OCI-LY7 (cell line): ENCODE measurements at places on chromosomes 13 and 19.

GRCh38 chr19:17519967-17520366 is 8.5 kb downstream of the PGLS start:
- no peak for DNase-seq

GRCh38 chr13:49749848-49750247 is 42.6 kb downstream of the KPNA3 start:
- DNase-seq = no peak

DNA sequence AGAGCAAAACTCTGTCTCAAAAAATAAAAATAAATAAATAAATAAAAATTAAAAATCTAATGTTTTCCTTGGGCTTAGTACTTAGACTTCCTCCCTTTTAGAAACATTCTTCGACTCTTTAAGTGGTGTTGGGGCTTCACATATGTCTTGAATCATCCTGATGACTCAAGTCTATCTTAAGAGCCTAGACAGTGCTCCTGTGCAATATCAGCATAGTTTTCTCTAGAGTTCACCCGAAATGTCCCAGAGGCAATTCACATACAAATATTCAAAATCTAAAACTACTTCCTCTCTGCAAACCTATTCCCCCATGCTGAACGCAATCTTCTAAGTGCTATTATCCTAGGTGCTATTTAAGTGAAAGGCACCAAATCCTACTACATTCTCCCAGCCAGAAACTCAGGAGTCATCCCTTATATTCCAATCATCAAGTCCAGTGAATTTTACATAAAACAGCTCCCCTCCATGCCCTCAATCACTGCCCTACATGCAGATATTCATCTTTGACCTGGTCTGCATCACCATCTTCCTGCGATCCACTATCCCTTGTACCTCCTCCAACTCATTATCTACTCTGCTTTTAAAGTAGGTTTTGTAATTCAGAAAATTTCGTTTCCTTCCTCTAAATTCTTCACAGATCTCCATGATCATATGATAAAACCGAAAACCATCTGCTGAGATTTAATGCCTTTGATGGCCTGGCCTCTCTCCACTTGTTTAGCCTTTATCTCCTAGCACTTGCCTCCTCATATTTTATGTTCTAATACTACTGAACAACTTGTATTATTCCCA is 102.7 kb downstream of the ELF1 start:
- no peak for DNase-seq

GRCh38 chr13:27644302-27644701 is 22.6 kb downstream of the POLR1D start:
- DNase-seq = no peak

GRCh38 chr19:13101590-13102415 is 855 bp downstream of the LYL1 start:
- no peak for DNase-seq

DNA sequence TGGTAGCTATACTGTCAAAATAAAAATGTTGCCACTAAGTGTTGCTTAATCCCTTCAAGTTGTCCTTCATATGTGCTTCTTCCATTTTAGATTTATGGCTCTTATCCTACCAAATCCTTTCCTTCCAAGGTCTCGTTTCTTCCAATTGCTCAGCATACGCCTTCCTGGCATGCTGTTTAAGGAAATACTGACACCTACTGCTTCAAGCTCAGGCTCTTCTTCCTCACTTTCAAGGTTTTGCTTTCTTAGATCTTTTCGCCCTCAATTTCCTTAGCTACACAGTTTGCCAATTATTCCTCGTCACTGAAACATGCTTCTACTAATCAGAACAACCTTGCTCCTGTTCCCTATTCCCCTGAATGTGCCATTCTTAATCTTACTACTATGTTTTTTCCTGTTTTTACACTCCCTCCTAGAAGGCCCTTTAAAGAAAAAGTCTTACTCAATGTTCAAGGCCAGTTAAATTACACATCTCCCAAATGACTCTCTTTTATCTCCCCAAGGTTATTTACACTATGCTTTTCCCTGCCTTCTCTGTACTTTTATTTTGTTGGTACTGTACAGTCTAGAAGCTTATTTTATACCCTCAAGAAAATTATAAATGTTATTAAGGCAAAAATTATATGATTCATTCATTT is 343.1 kb downstream of the MZT1 start:
- DNase-seq = no peak

- DNase-seq = no peak
These were observed 62.2 kb downstream of the ERCC5 start for GRCh38 chr13:102907886-102908515.

DNA sequence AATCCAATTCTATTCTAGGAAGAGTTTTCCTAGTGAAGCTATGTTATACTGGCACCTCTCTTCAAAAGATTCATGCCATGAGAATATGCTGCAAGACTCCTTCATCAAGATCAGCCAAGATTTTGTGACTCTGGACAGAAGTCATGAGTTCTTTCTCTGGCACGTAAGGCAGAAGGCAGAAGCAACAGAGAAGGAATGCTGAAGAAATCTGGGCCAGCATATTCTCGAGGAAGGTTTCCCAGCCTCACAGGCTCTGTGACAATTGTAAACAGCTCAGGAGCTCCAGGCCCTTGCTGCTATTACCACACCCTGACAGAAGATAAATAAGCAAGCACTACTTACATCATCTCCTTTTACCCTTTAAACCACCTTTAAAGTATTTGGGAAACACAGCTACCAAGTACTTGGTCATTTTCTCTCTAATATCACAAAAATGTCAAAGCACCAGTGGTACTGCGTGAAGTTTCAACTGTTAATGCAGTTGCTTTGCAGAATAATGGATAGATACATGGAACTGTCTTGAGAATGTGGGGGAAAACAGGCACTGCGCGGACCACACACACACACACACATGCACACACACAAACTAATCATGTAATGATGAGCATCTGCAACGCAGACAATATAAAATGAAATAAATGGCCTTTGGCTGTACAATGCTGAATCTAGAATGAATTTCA is 55.4 kb downstream of the INTS6 start:
- no peak for DNase-seq

GRCh38 chr19:44658069-44658733 is 13.1 kb upstream of the CEACAM19 start:
- no peak for DNase-seq

DNA sequence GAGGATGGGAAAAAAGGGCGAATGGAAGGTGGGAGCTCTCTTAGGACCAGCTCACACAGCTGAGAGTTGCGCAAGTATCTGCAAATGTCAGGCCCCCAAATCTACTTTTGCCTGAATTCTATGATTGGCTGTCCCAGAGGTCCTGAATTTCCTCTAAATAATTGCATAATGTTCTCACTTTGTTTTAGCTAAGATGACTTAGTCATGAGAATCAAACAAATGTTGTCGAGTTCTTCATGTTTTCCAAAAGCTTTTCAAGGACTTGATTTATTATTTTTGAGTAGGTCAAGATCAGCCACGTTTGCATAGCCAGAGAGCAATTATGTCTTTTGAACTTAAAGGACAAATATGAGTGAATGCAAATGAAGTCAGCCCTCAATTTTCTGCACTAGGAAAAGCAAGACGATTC is 246.6 kb upstream of the MAB21L1 start:
- DNase-seq = no peak

DNA sequence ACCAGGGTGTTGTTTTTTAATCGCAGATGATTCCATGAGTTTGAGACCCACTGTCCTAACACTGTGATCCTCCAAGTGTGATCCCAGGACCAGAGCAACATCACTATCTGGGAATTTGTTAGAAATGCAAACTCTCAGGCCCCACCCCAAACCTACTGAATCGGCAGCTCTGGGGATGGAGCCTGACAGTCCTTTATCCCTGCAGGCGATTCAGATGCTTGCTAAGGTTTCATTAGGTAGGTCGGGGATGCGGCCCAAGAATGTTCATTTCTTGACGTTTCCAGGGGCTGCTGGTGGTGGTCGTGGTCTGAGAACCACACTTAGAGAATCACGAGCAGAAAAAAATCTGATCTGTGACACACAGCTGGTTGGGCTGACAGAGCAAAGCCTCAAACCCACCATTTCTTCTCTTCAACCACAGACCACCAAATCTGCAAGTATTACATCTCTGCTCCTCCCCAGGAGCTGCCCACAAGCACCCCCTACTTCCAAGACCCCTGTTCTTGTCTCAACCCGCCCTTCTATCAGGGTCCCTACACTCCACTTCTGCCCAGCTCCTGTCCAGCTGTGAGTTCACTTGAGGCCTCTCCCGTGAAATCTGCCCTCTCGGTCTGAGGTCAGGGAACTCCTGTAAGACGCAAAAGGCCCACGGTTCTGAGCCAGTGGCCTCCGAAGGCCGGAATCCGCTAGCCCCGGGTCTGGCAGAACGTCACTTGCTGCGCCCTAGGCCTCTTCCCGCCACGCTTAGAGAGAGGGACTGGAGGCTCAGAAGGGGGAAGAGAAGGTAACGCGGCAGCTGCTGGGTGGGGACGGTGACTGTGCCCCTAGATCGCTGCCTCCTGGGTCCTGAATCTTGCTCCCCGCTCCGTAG is 1.1 kb upstream of the FARP1 start:
- DNase-seq = no peak

- DNase-seq = no peak
These were observed 68.7 kb downstream of the ZNF726 start for GRCh38 chr19:23983406-23983805.

GRCh38 chr13:48131533-48131932 is 36.6 kb upstream of the MED4 start:
- DNase-seq = no peak

GRCh38 chr13:24220086-24220703 is 59.7 kb downstream of the SPATA13 start:
- peak; percentile 81 for DNase-seq

GRCh38 chr19:4454747-4455718 is 2.6 kb downstream of the UBXN6 start:
- no peak for DNase-seq

DNA sequence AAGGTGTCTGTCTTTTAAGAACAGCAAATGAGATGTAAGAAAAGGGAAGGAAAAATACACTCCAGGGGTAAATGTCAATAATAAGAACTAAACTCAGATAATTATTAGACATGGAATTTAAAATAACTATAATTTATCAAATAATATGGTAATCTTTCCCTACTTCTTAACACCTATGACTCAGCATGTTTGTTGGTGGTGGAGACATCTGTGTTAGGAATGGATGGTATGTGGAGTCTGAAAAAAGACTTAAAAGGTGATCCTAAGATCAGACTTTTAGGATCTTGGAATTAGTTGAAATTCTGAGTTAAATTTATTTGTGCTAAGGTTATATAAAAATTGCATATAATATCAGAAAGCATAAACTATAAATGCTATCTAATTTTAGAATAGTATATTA is 915.1 kb downstream of the SLITRK5 start:
- DNase-seq = no peak

DNA sequence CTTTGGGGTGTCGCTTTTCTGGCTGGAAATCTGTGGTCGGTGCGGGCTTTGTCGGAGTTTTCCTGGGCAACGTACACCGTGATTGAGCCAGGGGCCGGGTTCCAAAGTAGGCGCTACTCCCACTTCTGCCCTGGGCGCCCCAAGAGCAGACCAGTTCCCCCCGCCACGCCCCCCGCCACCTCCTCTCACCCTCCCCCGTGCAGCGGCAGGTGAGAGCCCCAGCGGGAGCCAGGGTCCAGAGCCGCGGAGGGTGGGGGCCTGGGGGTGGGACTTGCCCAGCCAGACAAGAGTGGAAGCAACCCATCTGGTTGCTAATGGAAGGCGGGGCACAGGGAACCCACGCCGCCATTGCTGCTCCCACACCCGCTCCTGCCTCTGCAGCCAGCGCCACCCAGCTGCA is 2195.9 kb downstream of the PCDH9 start:
- DNase-seq = no peak

DNA sequence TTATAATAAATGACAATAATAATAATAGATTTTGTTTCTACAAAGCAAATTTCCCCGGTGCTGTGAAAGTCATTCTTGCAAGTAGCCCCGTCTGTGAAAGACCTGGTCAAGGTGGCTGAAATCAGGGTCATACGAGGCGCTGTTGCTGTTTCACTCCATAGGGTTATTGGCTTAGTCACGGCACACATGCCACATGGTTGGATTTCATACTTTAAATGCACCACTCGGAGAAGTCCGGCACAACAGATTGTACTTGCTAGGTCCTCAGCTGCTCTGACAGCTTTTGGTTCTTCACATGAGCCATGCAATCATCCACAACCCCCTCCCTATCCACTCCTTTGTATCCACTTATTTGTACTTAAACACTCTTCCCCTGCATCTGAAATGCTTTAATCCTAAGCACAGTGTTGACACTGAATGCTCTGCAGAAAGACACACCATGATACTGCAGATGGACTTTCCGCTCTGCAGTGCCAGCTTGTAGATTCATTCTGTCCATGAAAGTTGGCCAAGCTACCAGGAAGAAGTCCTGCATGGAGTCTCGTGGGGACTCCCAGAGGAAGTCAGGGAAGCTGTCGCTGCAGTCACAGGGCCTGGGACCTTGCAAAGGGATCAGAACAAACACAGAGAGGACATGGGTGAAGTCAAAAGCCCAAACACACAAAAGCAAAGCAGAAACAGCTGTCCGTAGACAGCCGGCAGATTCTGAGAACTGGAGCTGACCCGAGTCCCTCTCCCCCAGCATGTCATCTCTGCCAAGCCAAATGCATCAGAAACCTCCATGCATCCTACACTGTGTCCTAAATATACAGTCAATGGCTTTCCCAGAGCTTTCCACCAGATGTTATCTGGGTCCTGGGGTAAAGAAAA is 124.6 kb downstream of the COL4A2 start:
- no peak for DNase-seq

DNA sequence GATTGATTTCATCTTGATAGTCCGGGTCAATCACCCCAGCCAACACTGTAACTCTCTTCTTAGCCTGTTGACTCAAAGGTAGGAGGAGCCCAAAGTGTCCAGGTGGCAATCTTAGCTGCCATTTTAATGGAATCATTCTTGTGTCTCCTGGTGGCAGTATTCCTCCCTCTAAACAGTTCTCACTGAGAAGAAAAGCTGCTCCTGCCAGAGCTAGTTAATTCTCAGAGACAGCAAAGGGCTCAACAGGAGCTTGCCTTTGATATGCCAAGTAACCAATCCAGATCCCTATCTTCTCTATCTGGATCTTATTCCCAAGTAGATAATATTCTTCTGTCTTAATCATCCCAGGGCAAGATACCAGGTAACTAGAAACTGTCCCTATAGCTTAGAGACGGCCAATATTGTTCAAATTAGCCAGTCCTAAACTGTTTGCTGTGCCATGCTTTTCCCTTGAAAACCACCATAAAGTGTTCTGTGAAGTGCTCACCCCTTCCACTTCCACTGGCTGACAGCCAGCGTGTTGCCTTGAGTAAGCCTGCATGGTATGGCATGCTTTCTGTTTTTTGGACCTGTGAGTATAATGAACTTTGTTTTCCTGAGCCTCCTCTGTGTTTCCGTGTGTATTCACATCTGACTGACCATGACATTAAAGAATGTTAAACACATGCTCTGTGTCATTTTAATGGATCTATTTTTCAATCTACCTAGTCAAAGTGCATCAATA is 463.7 kb upstream of the SLITRK5 start:
- no peak for DNase-seq

DNA sequence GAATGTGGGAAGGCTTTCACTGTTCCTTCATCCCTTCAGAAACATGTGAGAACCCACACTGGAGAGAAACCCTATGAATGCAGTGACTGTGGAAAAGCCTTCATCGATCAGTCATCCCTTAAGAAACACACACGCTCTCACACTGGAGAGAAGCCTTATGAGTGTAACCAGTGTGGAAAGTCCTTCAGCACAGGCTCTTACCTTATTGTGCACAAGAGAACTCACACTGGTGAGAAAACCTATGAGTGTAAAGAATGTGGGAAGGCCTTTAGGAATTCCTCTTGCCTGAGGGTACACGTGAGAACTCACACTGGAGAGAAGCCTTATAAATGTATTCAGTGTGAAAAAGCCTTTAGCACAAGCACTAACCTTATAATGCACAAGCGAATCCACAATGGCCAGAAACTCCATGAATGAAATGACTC is 18.6 kb downstream of the ZNF177 start:
- DNase-seq = no peak

GRCh38 chr19:29421196-29421545 is 104.6 kb upstream of the VSTM2B start:
- no peak for DNase-seq
